ENCODE measurements at places on chromosomes 13 and 19.

GRCh38 chr19:1264801-1265614, 4.1 kb upstream of the CIRBP start:
- DNase-seq: no peak

DNA sequence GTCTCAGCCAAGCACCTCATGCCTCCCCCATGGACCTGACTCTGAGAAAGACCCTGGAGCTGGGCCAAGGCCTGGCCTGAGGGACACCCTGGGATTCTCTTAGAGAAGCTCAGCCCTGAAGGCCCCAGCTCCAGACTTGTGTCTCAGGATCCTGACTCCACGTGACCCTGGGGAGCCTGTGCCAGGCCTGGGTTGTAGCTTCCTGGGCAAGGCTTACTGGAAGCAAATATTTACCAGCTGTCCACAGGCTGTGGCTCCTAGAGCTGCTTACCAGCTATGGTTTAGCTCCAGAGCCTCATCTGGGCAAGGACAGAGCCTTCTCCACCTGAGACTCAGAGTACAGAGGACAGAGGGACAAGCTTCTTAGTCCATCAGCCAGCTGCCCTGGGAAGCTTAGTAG, 61.0 kb upstream of the CEACAM8 start:
- no peak for DNase-seq

DNA sequence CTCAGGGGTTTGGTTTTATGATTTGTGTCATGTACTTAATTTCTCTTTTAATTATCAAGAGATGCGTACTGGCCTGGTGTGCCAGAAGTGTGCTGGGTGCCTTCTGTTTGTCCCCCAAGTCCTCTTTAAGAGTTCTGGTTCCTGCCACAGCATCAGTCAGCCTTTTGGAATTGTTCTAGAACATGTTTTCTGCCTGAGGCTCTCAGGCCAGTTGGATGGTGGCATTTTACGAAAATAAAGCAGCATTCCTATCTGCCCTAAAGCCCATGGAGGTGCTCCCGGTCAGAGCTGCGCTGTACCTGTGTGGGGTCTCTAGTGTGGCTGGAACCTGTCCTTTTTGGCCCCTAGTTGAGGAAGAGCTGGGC, 54.1 kb downstream of the TSSK6 start:
- DNase-seq: no peak

DNA sequence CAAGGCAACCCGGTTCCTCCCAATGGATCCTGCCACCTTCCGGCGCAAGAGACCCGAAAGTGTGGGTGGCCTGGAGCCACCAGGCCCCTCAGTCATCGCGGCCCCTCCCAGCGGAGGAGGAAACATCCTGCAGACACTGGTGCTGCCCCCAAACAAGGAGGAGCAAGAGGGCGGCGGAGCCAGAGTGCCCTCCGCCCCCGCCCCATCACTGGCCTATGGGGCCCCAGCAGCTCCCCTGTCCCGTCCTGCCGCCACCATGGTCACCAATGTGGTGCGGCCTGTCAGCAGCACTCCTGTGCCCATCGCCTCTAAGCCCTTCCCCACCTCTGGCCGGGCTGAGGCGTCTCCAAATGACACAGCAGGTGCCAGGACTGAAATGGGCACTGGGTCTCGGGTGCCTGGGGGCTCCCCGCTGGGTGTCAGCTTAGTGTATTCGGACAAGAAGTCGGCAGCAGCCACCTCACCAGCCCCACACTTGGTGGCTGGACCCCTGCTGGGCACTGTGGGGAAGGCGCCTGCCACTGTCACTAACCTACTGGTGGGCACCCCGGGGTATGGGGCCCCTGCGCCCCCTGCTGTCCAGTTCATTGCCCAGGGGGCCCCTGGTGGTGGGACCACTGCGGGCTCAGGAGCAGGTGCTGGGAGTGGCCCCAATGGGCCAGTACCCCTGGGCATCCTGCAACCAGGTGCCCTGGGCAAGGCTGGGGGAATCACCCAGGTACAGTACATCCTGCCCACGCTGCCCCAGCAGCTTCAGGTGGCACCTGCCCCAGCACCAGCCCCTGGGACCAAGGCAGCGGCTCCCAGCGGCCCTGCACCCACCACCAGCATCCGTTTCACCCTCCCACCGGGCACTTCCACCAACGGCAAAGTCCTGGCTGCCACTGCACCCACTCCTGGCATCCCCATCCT, 11.2 kb upstream of the PRR19 start:
- no peak for DNase-seq

DNA sequence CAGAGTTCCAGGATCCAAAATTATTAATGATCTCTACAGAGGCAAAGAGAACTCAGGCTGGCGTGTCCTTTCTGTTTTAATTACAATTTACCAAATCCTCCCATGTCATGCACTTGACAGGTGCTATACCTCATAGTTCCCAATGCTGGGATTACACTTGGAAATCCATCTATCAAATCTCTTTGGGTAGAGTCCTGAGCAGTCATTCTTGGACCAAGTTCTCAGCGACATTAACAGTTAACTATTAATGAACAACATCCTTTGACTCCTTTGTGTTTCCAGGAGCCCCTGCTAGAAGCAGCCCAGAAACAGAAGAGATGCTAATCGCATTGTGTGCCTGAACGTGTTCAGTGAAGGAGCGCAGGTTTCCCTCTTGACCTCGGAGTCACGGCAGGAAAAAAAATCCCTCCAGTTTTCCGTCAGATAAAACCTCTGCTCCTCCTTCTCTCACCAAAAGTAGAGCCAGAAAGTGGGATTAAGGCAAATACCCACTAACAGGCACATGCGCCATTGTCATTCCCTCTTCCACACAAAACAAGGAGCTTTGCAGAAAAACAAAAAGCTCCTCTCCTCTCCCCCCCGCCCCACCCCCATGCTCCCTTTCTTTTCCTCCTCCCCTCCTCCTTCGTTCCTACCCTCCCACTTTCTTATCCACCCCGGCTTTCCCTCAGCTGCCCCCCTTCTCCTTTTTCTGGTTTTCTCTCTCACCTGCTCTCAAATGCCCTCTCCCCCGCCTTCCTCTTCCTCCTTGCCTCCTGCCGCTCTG, 224.7 kb downstream of the ZIC5 start:
- no peak for DNase-seq

DNA sequence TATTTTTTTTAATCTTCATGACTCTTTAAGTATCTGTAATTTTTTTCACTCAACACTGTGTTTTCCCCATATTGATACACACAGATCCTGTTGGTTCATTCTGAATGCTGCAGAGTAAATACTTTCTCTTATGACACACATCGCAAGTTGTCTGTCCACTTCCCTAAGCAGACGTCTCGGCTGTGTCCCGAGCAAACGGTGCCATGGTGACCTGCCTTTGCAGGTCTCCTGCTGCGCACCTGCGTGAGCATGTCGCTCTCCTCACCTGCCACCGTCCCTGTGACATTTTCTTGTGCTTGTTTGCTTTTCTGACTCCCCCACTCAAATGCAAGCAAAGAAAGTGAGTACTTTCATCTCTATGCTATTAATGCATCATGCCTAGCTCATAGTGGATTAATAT, 57.8 kb downstream of the CCDC70 start:
- DNase-seq: no peak

DNA sequence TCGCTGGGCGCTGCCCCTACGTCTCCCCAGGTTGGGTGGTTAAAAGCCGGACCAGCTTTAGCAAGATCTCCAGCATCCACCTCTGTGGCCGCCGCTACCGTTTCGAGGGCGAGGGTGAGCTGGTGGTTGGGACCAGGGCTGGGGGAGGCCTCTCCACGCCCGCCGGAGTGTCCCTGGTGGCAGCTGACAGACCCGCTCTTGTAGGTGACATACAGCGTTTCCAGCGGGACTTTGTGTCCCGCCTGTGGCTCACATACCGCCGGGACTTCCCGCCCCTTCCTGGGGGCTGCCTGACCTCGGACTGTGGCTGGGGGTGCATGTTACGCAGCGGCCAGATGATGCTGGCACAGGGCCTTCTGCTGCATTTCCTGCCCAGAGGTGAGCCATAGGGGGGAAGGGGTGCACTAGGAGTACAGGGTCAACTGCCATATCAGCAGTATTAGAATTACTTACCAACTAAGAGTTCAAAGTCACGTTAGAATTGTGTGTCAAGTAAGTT, 1.1 kb downstream of the ATG4D start:
- DNase-seq: no peak

DNA sequence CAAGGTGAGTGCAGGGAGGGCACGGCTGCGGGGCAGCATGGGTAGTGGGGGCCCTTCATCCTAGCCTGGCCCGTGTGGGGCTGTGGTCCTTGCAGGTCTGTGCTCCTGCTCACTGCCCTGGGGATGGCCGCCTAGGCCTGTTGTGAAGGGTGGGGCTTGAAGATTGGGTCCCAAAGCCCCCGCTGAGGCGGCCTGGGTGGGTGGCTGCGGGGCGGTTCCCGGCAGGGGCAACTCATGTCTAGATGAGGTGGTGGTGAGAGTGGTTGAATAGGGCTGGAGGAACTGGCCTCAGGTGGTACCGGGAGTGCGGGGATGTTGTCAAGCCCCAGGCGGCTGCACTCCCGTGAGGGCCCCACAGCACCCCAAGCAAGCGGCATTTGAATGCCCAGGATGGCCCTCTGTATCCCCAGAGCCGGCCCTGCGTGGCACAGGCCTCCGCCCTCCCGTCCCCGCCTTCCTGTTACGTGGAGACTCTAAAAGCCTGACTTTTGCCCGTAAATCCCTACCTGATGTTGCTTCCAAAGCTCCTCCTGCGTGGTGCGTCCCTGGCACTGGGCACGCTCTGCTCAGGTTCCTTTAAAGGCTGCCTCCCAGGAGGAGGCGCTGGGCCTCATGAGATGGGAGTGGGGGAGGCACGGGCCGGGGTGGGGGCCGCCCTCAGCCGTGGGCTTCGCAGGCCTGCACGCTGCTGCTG, 15.0 kb downstream of the SPPL2B start:
- DNase-seq: no peak

- DNase-seq: no peak
These were observed 576.9 kb downstream of the IRS2 start for GRCh38 chr13:109209526-109209925.

DNA sequence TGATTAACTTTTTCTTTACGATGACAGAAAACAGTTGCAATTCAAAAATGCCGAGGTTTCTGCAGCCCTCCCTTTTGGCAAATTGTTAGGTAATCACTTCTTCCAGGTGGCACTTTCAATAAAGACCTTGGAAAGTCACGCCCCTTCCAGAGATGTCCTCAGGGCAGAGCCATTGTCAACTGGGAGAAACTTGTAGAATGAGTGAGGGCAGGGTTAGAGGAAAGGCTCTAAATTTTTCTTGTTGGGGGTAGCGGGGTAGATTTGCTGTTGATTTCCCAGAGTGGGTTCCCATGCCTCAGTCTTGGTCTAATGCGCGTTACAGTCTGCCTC, 421.1 kb downstream of the FGF9 start:
- DNase-seq: no peak

GRCh38 chr19:19490214-19490968, 25.0 kb downstream of the TSSK6 start:
- DNase-seq: no peak

GRCh38 chr13:41905600-41906254, 55.2 kb downstream of the VWA8 start:
- DNase-seq: peak; percentile 2

DNA sequence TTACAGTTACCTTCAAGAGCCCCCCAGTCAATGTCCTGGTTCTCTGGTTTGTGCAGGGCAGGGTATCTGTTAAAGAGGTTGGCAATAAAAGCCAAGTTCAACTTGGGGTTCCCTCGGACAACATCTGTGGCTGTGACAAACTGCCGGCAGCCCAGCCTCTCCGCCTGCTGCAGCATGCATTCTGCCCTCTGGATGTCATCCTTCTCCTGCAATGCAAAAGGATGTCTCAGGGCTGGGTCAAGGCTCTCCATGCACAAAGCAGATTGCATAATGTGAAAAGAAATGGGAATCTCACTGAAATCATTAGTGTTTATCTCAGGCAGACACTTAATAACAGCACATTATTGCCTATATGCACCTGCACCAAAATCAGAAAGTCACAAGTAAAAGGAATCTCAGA, 35.1 kb downstream of the LCP1 start:
- no peak for DNase-seq

DNA sequence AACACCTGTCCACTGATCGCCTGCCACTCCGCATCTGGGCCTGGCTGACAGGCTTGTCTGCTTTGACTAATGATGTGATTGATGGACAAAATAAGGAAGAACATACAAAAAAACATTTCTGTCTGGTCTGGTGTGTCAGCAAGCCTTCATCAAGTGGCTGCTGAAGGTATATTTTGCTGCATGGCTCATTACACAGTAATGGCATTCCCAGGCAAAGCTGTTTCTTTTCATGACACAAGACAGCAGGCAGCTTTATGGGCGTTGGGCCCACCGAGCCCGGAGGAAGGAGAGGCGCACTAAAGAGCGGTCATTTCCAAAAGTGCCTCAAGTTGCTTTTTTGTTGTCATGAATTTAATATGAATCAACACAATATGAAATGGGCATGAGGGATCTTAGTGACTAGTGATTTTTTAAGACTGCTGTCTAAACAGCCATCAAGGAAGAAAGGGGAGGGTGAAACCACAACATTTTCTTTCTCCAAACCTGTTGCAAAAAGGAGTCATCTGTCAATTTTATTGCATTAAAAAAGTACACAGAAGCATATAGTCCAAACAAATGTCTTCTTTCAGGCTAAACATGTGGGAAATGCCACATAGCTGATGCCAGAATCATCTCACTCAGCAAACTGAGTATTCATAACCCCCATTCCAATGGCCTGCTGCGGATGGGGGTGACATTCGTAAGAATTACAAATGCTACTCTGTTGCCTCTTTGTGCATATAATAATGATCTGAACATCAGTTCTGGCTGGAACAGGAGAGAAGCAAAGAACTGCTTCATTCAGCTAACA, 476.6 kb downstream of the ZNF536 start:
- no peak for DNase-seq

GRCh38 chr13:25588336-25589060, 216.7 kb downstream of the ATP8A2 start:
- DNase-seq: no peak

- DNase-seq: no peak
These were observed 223.0 kb downstream of the LHFPL6 start for GRCh38 chr13:39379667-39380655.

- no peak for DNase-seq
These were observed 1.3 kb upstream of the CRX start for GRCh38 chr19:47820410-47820809.

- no peak for DNase-seq
These were observed 425.1 kb downstream of the EFNB2 start for GRCh38 chr13:106110241-106110855.

- DNase-seq: no peak
These were observed 16.3 kb downstream of the EPS8L1 start for GRCh38 chr19:55091955-55092354.

DNA sequence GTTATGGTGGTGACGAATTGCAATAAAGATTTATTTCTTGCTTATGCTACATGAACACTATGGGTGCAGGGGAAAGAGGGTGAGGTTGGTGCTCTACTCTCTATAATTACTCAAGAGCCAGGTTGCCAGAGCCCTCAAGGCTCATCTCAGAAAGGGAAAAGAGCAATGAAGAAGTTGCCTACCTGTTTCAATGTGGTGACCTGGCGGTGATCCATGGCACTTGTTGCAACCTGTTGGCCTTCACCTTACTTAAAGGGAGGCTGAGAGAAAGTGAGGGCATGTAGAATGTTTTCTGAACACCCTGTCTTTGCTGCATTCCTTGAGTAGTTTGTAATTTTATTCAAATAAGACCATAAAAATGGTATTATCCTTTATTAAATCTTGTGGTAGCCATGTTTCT, 394.4 kb downstream of the GPC6 start:
- DNase-seq: no peak

Data from NCI-H1092 (cell line).